A172 (cell line): ENCODE measurements at places on chromosomes 2 and 18. TPM values are rescaled to one million over a fixed set of nuclear protein-coding genes. Genes with fewer than 3 reads are reported as not detected.

Gene LYPD6
- 22.7 and 40.4 TPM in 2 replicates for total RNA-seq

Gene TTN
- 0.02 TPM in 1 of 2 replicates, not detected in the other for total RNA-seq

Gene ZNF521
- total RNA-seq = not detected in 2 replicates

Gene MXD1
- total RNA-seq = 2.2 TPM in 2 replicates

Gene DHRS9
- total RNA-seq = not detected in 2 replicates

Gene SAG
- total RNA-seq = not detected in 2 replicates

Gene LYG1
- total RNA-seq = not detected in 2 replicates

Gene MTA3
- total RNA-seq = 35.5 and 45.3 TPM in 2 replicates

Gene ANKRD29
- total RNA-seq = 3.8 and 4.0 TPM in 2 replicates

Gene INO80C
- total RNA-seq = 3.5 and 9.6 TPM in 2 replicates

Gene CEBPZ
- 62.1 and 89.8 TPM in 2 replicates for total RNA-seq

Gene GALNT5
- not detected in 2 replicates for total RNA-seq

Gene PSMG2
- 139 and 142 TPM in 2 replicates for total RNA-seq

DNA sequence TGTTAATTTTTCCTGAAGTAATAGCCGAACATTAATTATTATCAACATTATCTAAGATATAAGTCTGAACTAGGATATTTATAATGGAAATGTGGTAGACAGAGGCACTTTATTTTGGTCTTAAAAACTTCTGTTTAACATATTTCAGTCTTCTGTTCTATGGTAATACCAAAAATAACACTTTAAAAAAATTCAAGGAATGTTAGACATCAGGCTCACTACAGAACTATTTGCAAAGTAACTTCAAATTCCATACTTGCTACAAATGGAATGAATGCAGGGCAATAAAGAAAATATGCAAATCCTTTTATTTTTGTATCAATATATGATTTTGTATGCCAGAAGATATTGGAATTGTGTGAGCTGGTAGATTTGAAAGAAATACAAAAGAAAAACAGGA, 345.5 kb upstream of the DSEL start:
- DNase-seq = no peak

GRCh38 chr2:67566285-67566684, 169.2 kb downstream of the ETAA1 start:
- peak; percentile 28 for DNase-seq

GRCh38 chr2:10993001-10993481, 81.3 kb downstream of the KCNF1 start:
- peak; percentile 63 for DNase-seq

DNA sequence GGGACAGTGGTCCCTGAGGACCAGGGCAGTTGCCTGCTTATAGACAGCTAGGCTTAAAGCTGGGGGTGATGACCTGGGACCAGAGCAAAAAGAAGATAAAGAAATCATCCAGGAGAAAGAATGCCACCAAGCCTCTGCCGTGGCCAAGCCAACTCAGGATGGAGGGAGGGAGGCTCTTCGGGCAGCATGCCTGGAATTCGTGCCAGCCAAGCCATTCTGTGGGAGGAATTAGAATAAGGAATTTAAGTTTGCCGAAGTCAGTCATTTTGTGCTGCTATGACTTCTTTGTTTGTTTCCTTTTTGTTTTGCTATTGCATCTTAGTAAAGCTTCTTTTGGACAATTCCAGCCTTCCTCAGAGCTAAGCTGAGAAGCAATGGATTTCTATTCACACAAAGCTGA, 124.1 kb downstream of the EN1 start:
- peak; percentile 34 for DNase-seq

DNA sequence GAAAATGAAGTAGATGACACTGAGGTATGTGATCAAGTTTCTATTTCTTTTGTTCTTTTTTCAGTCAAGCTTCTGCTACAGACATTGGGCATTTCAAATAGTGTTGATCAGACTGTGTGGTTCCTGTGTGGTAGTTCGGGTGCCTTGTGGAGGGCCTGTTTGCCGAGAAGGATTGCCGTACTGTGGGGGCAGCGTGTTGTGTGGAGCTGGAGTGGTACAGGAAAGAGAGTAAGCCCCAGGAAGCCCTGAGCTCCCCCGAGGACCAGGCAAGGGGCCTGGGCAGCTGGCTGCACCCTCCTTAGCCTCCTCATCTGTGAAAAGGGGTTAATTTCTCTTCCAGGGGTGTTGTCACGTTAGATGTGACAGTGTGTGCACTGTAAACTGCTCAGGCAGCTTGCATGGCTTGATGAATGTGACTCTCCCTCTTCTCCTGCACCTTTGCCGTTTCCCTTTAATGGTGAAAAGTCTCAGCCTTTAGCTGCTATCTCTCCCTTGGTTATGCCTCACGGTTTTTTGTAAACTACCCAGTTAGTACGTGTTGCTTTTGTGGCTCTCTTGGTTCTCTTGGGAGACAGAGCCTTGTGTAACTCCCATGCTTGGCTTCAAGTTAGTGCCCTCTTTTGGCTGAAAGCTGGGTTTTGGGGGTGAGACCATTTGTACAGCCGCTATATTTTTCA, 19.5 kb downstream of the C2orf74 start:
- DNase-seq = no peak

DNA sequence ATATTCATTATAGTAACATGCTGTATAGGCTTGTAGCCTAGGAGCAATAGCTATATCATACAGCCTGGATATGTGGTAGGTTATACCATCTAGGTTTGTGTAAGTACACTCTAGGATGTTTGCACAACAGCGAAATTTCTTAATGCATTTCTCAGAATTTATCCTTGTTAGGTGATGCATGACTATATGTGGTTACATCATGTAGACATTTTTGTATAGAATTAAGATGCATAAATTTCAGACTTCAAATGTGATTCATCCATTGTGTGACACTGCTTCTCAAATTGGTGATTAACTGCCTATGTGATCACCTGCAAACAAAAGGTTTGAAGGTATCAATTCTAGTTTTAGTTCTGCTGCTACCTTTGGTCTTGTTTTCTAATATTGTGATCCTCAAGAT, 1787.0 kb upstream of the PIK3C3 start:
- DNase-seq = no peak

DNA sequence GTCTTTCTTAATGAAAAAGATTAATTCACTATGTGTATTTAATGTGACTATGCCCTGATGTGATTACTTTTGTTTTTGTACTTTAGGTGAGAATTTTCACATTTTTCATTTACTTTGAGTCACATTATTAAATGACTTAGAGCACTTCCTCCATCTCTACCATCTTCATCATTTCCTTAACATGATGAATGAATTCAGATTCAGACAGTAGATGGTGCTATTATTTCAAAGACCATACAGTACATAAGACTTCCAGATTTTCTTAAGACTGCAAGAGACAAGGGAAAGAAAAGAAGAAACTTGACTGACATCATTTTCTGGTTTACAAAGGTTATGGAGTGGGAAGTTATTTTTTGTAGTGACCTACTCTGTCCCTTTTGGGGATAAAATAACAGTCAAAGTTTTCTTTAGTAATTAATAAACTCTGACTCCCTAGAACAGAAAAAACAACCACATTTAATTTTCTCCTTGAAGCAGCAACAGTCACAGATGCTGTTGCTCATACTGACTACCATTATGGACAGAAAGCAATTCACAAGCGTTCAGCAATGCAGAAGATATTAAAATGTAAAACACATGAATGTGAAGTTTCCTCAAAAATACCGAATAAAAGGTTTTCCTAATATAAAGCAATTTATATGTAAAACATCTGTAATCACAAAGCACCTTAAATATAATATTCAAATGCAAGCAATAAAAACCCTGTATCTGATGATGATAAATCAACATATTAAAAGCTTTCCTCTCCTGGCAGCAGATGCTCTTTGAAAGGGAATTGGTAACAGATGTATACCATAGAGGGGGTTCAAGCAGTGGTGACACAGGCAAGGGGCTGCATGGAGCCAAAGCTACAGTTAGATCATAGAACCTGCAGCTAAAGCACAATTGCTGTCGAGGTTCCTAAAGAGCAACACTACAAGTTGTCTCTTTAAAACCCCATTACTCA, 1010.9 kb upstream of the NXPH2 start:
- DNase-seq = peak; percentile 34

- DNase-seq = no peak
Measured at GRCh38 chr2:53867169-53867568, 7.4 kb upstream of the GPR75 start.

DNA sequence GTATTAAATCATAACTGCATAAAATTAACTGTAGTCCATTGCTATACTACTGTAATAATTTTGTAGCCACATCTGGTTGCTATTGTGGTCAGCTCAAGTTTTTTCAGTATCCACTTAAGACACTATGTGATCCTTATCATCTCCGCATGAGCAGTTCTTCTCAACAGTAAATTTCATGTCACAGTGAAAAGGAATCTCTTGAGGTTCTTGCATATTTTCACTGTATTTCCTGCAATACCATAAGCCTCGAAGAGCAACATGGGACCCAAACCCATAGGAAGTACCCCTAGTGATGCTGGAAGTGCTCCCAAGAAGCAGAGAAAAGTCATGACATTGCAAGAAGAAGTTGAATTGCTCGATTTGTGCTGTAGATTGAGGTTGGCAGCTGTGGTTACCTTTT, 86.7 kb downstream of the LDLRAD4 start:
- no peak for DNase-seq

DNA sequence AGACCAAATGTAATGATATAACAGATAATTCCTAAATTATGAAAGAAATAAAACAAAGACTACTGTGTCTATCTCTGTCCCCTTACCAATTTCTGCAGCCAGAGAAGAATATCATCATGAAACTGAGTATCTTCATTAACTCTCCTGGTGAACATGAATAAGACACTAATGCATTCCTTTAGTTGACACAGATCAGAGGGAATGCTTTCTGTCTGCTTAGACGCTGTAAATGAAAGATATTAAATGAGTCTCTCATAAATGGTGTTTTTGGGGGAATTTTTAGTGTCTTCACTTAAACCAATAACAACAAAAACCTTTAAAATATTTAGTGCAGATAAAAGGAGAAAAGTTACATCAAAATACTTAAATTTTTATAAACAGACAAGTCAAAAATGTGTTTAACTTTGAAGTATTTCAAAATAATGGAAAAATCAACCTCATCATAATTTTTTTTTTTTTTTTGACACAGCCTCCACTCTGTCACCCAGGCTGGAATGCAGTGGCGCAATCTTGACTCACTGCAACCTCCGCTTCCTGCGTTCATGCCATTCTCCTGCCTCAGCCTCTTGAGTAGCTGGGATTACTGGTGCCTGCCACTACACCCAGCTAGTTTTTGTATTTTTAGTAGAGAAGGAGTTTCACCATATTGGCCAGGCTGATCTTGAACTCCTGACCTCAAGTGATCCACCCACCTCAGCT, 16.0 kb downstream of the EPG5 start:
- DNase-seq = peak; percentile 77

DNA sequence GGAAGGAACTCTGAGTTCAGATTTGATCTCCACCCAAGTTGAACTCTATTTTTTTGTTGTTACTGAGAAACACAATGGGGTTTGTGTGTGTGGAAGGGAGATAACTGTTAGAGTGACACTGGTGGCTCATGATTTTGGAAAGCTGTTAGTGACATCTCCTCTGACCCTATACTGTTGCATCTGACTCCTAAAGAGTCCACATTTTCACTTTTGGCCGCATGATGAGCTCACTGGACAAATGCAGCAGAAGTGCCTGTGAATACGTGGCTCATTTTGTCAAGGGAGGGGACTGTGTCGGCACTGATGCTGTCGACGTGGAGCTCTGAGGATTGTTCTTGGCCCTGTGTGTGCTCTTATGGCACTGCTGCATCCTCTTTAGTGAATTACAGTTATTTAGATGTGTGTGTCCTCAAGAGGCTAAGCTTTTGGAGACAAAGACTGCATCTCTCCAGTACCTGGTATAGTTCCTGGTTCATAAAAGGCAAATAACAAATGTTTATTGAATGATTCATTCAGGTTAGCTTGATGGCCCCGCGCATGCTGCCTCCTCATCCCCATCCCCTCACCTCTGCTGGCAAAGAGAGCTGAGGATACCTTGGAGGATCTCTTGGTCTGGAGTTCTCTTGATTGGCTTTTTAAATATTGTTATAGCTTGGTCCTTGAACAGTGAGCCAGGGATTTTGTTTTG, 135.4 kb downstream of the PHLPP1 start:
- no peak for DNase-seq

- DNase-seq = no peak
Measured at GRCh38 chr2:64972426-64972825, 16.8 kb upstream of the SLC1A4 start.

DNA sequence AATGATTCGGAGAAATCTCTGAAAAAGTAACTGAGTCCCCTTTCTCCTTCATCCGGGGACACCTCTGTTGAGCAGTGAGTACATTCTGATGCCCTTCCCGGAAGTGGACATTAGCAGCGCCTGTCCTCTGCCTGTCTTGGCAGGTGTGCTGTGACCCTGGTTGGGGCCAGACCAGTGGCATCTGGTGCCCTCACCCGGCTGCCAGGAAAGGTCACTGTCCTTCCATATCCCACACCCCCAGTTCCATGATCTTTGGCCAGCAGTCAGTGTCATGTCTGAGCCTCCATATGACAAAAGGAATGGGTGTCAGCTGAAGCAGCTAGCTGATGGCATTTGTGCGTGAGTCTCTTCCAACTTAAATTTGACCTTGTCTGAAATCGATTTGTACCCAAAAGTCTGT, 128.1 kb downstream of the NCK2 start:
- no peak for DNase-seq

DNA sequence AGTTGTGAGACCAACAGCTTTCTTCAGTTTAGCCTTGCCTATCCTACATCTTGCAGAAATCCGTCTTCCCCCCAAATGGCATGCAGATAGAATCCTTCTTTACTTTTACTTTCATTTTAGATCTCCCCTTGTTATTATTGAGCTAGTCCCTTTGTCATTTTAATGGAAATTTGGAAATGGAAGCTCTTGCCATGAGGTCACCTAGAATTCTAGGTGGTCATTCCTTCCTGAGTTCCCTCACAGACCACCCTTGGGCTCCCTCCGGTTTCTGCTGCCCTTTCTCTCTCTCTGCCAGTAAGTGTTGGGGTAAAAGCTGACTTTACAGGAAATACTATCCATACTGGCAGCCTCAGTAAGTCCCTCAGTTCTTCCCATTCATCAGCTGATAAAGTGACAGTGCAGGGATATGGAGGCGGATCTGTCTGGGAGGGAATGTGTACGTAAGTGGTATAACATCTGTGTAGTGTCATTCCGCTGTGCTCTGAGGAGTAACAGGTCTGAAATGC, 30.2 kb downstream of the ARHGAP25 start:
- DNase-seq = no peak

DNA sequence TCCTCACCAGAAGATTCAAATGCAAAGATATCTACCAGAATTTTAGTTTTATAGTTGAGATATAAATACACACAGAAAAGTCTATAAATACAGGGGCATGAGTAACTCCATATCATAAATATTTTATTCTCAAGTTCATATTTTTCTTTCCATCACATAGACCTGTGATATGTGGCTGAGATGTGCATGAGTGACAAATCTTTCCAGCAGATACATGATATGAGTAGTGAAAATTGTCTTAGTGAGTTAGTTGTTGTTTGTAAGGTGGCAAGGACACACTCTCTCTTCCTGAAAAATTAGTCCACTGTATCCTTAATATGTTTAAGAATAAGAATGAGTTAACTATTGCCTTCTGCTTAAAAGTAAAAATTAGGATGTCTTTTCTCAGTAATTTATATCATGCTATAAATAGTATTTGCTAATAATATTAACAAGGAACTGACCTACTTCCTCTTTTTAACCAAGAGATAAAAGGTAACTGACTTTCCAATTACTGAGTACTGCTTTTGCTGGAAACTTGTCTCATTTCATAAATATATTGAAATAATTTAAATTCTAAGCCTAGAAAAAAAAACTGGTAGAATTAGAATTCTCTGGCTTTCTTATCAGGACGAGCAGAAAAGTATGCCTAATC, 85.2 kb upstream of the SESTD1 start:
- no peak for DNase-seq
